ENCODE measurements at places on chromosomes 5 and 9.

GRCh38 chr9:90642570-90643539 lies at the start of gene DIRAS2:
DIRAS2 (minus strand) TSS chr9:90642824; CDS start chr9:90613827, 28,997 bp downstream.
- DNase-seq = peak; percentile 79

DNA sequence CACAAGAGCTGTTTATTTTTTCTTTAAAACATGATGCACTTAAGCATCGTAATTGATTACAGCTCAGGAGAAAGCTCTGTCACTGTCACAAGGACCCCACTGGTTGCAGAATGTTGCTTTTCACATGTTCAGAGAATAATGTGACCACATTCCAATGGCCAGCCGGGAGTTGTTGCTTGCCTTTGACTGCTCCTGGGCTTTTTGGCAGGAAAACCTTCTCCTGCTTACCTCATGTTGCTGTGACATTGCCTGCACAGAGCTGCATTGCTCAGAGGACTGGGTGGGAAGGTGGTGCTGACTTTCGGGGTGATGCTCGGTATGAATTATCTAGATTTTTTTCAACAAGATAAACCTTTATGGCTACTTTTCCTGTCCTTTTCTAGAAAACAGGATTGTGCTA lies 88.2 kb downstream of the PALM2AKAP2 start:
- no peak for DNase-seq

DNA sequence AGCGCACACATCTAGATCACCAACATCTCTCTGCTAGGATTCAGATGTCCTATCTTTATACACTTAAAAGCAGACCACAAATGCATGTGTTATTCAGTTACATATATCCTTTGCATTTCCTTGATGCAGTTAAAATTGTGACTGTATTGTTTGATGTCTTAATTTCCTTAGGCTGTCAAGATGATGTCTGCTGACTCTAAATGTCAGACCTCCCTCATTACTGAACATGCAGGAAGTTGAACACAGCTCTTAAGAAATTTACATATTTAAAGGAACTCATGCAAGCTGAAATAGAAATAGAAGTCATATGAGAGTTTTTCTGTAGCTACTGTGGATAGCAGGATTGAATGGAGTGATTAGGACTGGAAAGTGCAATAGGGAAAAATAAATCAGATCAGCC lies 336.5 kb upstream of the SEMA6A start:
- DNase-seq = no peak

DNA sequence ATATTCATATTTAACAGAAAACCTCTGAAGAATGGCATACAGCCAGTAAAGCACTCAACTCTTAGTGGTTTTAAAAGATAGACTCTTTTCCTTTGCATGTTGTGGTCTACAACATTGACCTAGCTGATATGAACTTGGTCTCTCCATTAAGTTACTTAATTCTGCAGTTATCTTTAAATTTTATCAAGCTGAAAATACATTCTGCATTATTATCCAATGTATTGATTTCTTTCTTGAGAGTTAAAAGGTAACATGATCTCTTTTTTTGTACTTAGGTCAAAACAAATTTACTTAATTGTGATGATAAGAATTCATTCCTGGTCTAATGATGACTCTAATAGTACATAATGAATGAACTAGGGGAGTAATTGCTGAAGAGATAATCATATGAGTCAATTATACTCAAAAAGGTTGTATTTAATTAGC lies 132.9 kb downstream of the STARD4 start:
- DNase-seq = no peak

DNA sequence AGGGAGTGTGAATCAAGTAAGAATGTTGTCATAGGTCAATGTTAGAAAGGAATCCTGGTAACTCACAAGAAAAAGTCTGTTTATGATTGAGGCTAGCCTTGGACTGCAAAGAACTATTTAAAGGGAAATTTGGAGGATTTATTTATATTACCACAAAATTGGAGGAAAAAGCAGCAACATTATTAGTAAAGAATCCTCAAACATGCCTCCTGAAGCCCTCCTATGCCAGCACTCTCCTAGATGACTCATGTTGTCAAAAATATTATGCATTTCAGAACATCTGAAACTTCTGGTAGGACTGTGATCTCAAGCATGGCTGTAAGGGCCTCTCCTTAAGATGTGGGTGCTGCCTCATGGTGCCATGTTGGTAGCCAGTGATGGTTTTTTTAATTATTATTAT lies 628.5 kb downstream of the CHSY3 start:
- no peak for DNase-seq
